ENCODE measurements at places on chromosomes 2 and 18.
A peak's percentile ranks its signal among the peaks of the same experiment; 100 is the strongest.

DNA sequence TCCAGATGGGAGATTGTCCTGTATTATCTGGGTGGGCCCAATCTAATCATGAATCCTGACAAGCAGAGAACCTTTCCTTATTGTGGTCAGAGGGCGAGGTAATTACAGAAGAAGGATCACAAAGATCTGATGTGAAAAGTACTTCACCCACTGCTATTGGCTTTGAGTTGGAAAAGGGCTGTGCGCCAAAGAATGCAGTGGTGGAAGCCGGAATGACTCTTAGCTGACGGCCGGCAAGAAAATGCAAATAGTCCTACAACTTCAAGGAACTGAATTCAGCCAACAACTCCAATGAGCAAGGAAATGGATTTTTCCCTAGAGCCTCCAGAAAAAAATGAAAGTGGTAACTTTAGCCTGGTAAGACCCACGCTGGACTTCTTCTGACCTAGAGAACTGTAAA lies 67.3 kb downstream of the CTNNA2 start:
- DNase-seq, result no peak

DNA sequence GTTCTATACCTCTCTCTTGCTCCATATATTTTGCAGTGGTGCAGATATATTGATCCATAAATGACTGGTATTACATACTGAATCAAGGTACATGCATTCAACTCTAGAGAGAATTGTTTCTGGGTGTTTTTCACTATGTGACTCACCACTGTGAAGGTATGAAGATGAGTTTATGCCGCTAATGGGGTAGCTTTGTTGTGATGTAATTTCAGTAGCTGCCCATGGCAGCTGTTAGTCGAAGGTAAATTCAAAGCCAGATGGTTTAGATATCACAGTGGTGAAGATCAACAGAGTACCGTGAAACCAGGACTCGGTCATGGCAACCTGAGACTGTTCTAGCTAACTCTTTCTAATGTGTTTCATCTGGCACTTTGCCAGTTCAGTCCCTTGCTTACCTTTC lies 50.4 kb downstream of the PKP4 start:
- no peak for DNase-seq

GRCh38 chr18:45373286-45373880 lies 241.9 kb upstream of the SLC14A2 start:
- peak; percentile 23 for DNase-seq

- peak; percentile 75 for DNase-seq
Measured at GRCh38 chr2:169479257-169480078, at the start of gene BBS5. Gene BBS5, plus strand, starts transcription at chr2:169479494. Its CDS starts 60 bp downstream, at chr2:169479554.

- no peak for DNase-seq
Measured at GRCh38 chr18:59945544-59945943, 45.7 kb downstream of the PMAIP1 start.

DNA sequence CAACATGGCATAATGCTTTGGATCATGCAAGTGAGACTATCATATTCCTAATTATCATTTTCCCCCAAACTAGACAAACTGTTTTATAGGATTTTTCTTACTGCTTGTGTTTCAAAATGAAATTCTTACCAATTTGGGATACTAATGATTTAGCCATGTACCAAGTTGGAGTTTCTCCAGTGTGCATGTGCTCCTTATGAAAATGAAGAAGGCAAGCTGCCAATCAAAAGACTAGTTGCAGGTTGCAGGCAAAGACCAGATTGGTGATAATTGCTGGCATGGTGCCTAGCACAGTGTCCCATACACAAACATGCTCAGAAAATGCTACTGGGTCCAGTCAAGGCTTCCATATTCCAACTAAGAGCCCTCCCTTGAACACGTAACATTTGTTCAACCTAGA lies 771.8 kb upstream of the FANCL start:
- DNase-seq, result no peak

DNA sequence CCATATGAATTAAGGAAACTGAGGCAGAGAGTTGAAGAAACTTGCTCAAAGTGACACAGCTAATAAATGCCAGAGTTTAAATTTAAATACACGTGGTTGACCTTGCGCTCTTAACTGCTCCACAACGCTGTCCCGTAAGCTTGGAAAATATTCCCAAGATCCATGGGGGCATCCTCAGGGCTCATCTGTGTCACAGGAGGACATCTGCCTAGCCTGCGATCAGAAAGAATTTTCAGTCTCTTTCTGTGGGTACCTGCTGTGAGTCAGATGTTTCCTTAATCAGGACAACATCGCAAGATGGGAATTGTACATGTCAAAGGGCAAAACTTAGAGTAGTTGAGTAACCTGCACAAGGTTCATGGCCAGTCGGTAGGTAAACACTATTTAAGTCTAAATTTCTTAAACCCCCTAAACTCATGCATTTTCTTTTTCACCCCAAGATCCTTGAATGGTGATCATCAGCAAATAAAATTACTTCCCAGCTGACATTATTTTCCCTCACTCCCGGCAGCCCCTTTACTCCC lies 1.4 kb downstream of the CMPK2 start:
- DNase-seq, result peak; percentile 4

DNA sequence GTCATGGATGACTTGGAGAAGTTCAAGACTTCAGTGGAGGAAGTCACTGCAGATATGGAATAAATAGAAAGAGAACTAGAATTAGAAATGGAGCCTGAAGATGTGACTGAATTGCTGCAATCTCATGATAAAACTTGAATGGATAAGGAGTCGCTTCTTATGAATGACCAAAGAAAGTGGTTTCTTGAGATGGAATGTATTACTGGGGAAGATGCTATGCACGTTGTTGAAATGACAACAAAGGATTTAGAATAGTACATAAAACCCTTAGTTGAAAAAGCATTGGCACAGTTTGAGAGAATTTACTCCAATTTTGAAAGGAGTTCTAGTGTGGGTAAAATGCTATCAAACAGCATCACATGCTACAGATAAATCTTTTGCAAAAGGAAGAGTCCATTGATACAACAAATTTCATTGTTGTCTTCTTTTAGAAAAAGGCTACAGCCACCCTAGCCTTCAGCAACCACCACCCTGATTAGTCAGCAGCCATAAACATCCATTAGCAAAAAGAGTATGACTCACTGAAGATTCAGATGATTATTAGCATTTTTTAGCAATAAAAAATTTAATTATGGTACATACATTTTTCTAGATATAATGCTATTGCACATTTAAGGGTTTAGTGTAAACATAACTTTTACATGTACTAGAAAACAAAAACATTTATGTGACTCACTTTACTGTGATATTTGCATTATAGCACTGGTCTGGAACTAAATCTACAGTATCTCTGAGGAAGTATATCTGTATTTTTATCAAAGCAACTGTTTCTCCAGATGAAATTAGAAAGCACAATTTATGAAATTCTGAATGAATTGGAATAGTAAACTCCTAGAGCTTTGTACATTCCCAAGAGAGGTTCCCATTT lies 110.5 kb upstream of the TACR1 start:
- no peak for DNase-seq

DNA sequence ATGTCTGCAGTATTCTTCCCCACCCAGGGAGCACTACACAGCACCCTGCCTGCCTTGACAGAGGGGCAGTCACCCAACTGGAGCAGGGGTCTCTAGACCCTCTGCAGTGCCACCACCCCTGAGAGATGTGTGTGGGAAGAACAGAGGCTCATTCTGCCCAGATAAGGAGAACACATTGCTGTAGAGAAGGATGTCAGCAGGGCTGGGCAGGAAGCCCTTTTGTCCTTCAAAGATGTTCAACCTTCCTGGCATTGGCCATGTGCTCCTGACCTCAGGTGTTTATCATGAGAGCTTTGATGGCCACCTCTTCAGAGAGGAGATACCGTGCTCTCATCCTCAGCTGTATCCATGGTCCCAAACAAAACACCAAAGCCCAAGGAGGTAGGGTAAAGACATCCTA lies 4.6 kb upstream of the TEX51 start:
- no peak for DNase-seq
